ENCODE measurements at places on chromosomes 4 and X.

DNA sequence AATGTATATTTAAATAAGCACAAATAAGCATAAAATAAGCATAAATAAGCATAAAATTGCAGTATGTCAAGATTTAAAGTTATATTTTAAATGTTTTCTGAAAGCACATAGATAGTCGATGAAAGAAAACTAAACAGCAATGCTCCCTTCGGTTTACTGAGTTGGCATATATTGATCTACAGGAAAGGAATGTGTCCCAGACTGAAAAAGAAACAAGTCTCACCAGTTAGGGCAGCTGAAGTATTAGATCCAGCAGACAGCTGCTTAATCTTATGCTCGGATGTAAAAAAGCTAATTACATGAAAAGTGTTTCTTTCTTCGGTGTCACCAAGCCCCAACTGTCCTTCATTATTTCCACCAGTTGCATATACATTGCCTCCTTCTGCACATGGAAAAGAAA lies 8.7 kb downstream of the RPGR start:
- DNase-seq, result no peak

DNA sequence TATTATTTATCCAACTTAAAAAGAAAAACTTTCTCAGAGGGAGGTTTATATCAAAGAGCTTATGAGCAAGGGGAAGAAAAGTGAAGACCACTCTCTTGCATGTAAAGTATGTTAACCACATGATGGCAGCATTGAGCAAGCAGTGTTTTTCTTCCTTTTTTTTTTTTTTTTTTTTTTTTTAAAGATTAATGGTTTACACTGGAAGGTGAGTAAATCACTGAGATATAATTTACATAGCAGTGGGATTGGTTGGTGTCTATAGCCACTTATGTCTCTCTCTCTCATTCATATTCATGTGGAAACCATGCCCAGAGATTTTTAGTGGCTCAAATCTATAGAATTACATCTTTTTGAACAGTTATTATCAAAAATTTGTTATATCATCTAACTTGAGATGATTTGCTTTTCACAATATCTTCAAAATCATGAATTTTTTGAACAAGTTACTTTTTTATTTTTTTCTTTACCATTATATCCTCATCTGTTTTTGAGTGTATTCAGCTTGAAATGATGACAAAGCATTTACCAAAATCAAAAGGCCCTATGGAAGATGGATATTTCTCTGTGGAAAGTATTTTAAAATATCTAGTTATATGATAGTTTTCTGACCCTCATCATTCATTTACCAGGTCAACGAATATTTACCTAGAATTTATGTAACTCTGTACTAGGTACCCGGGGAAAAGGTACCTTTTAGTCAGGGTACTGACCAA lies 31.6 kb downstream of the MTHFD2L start:
- no peak for DNase-seq

GRCh38 chr4:38415682-38416081 lies 248.3 kb upstream of the KLF3 start:
- DNase-seq, result no peak

- DNase-seq, result no peak
These were observed 33.3 kb downstream of the MEPE start for GRCh38 chr4:87865960-87866598.

DNA sequence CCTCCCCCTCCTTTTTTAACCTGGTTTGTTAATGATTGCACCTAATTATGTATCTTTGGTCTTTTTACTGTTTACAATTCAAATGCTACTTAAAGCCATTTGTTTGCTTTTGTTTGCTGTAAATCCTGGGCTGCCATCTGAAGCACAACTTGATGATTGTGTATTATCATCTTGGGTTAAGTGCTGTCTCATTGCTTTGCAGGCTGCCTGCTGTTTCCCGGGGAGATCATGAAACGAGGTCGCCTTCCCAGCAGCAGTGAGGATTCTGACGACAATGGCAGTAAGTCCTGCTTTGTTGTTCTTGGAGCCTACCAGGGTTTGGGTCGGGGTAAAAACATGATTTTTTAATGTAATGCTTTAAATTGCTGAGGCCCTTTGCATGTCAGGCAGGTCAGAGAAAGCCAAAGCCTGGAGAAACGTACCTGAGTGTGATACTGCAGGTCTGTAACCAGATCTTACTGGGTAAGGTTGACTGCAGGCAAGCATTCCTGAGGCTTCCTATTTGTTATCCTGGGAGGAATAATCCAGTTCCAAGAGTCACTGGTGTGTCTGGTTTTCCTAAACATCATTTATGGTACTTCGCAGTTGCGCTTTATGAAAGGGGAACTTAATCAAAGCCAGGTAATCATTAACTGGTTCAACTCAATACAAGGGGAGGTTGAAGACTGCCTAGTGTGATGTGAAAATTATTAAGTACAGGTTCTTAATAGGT lies 22.2 kb downstream of the JADE1 start:
- no peak for DNase-seq

DNA sequence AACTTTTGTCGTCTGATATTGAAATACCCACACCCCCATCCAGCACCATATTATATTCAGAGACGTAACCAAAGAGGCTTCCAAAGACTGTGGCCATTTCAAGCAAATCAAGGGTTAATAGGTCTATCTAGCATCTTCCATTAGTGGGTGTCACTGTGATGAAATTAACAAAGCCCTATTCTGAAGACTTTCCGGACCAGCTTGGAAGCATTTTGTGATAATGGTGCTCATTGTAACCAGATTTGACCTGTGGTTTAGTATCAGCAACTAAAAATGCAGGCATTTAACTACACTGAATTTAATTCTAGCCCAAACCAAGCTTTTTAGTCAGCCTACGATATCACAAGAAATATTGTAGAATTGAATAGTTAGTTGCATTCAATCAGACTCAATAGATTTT lies 309.7 kb upstream of the TENM3 start:
- no peak for DNase-seq

DNA sequence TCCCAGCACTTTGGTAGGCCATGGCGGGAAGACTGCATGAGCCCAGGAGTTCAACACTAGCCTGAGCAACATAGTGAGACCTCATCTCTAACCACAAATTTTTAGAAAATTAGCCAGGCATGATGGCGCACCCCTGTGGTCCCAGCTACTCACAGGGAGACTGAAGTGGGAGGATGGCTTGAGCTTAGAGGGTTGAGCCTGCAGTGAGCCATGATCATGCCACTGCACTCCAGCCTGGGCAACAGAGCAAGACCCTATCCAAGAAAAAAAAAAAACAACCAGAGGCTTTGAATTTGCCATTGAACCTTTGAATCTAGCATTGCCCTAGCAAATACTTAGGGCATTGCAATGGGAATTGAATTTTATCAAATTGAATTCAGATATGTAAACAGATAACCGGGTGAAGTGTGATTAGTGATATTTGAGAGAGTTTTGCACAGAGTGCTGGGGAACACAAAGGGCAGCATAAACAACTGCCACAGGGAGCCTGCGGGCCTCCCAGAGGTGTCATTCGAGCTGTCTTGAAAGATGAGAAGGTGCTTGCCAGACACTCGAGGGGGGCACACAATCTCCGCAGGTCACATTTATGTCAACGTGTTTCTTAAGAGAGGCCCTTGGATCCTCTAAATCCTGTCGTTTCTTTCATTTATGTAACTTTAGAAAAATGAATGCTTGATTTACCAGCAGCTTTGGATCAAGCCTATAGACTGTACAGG lies 200.3 kb downstream of the AASDH start:
- no peak for DNase-seq

DNA sequence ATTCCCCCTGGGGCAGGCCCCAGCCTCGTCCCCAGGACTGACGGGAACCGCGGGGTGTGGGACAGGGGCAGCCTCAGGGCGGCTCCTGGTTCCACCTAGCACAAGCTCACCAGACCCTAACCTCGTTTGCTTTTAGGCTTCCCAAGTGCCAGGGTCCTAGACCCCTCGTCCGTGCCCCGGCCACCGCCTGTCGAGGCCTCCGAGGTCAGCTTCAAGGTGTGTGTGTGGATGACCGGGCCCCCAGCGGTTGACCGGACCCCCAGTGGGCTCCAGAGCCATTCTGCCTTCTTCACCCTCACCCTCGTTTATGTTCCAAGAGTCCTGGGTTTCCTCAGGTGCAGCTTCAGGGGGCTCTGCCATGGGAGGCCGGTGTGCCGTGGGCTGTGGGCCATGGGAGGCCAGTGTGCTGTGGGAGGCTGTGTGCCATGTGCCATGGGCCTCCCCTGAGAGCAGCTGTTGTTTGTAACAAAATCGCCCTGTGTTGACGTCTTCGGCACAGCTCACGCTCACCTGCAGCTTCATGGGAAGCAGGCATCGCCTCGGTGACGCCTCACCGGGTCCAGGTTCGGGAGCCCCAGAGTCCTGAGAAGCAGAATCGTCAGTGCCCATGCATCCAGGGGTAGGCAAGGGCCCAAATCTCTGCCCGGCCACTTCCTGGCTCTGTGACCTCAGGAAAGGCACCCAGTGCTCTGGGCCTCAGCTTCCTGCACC lies 43.0 kb upstream of the HMX1 start:
- DNase-seq, result no peak

- no peak for DNase-seq
These were observed 59.6 kb downstream of the NFKB1 start for GRCh38 chr4:102560571-102561341.

DNA sequence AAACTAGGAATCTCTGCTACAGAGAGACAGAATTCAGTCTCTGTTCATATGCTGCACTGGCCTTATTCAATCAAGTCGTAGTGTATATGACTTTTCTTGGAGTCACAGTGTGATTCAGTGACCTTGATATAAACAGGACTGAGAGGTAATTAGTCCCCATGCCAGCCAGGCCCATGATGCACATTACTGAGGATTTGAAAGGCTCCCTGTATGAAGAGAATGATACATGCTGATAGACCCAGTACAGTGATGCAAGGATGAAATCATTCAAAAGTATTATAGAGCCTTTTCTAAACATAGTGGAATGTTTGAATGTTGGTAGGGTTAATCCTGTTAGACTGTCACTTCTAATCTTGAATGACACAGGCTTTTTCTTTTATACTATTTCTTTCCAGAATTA lies 34.1 kb downstream of the ANXA3 start:
- no peak for DNase-seq

GRCh38 chrX:43551590-43551989 lies 104.5 kb upstream of the MAOA start:
- DNase-seq, result no peak

DNA sequence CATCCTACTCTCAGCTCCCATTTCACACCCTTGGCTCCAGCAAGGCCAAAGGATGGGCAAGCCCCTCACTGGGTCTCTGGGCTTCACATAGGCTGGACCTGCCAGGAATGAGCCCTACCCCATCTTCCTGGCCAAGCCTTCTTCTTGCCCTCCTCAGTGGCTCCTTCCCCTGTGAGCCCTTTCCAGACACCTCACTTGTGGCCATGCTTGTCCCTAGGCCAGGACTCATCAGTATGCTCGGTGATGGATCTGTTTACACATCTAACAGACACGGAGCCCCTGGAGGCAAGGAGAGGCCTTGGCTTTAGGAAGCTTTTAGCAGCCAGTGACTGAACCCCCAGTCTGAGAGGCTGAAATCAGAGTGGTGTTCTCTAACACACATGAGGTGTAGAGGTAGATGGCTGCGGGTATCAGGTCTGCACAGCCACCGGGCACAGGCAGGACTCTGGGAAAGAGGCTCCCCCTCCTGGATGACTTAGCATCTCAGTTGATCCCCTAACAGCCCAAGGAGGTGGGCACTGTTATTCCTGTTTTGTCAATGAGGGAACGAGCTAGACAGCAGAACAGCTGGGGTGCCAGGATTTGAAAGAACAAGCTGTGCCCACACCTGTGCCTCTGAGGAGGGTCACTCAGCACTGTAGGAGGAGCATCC lies 44.8 kb downstream of the PPP2R2C start:
- no peak for DNase-seq

DNA sequence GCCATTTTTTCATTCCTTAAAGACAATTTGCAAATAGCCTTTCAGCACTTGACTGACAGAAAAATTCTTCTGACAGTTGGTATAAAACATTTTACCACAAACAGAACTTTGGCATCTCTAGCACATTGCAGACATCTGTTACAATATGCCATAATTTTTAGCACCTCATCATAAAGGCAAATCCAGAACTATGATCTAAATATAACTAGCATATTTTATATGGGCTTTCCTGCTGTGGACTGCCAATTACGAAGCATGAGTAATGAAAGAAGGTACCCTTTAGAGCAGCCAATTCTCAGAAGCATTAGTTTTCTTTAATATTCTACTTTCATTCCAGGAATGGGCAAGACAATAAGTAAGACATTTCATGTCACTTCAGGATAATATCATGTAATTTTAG lies 647.4 kb upstream of the GALNT7 start:
- no peak for DNase-seq

DNA sequence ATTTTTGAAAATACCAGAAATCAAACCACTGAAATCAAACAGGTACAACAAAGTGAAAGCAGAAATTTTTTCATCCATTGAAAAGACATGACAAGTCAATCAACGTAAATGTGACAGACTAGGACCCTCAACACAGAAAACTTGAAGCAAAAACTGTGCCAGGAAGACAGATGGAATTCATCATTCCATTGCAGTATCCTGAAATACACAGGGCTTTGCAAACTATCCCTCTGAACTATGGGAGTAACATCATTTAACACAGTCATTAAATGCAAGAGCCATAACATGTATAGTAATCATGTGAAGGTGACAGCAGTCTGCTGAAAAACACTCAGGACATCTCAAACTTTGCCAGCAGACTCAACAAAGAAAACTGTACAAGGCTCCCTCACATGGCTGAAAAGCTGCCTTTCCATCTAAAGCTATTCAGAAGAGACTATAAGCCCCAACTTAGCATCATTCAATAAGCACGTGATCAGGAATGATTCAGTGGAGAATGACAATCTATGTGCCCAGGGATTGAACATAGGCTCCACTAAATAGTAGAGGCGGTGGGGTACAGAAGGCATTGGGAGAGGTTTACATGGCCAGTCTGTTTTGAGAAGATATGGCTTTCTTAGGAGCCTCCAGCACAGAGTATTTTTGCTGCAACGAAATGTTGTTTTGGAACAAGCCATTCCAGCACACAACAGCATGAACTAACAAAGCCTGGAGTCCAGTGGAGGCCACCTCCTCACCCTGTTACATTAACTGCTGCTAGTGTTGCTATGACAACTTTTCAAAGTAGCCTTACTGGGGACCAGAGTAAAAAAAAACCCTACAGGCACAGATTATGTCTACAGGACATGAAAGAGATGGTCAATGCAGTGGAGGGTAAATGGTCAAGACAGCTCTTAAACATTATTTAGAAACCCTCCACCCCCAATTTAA lies 274.5 kb upstream of the NOCT start:
- no peak for DNase-seq

GRCh38 chr4:3470244-3471097 lies 7.4 kb downstream of the DOK7 start:
- no peak for DNase-seq
